H1 (cell line): ENCODE measurements at places on chromosomes 3 and 15. TPM values are rescaled to one million over a fixed set of nuclear protein-coding genes. Genes with fewer than 3 reads are reported as not detected.

Gene IQCF6
- total RNA-seq, result not detected in 2 replicates

- DNase-seq, result no peak
These were observed 26.4 kb downstream of the PEAK1 start for GRCh38 chr15:77393471-77393840.

DNA sequence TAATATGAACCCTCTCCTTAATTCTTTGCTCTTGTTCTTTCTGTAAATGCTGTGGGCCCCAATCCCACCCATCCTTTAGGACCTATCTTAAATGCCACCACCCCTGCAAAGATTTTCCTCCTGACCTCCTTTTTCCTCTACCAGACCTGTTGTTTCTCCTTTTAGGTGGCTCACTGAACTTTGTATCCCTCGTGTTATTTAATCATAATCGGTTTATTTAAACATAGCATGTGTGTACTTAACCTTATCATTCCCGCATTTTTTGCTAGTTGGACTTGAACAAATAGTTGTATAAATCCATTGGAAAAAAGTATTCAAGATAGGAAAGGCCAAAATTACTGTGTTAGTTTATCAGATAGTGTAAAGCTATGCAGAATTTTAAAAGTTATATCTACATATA, 988 bp upstream of the NFKBIZ start:
- no peak for DNase-seq

Gene GOLGA8T
- 1.0 and 1.5 TPM in 2 replicates for total RNA-seq

- DNase-seq, result no peak
These were observed at the start of gene LARP6 for GRCh38 chr15:70853973-70854665. TSS of gene LARP6 (minus strand) at chr15:70854157. CDS start at chr15:70854088, 69 bp downstream.

DNA sequence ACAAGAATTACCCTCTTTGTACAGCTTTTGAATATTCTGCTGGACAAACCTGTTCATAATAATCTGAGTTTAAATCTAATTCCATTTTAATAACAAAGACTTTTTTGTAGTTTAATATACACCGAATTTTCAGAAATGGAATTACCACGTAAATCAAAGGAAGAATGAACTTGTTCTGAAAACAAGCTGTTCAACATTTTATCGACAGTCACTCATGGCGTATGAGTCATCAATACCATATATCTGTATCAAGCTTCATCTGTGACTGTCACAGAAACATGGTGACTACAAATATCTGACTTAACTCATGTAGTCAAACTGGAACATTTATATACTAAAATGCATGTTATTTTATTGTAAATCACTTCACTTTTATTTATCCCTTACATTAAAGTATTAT, 90.0 kb downstream of the EFL1 start:
- no peak for DNase-seq

- no peak for DNase-seq
These were observed 29.1 kb downstream of the SLC6A6 start for GRCh38 chr3:14431452-14431916.

GRCh38 chr15:81117136-81117535, 16.9 kb upstream of the CFAP161 start:
- DNase-seq, result no peak

DNA sequence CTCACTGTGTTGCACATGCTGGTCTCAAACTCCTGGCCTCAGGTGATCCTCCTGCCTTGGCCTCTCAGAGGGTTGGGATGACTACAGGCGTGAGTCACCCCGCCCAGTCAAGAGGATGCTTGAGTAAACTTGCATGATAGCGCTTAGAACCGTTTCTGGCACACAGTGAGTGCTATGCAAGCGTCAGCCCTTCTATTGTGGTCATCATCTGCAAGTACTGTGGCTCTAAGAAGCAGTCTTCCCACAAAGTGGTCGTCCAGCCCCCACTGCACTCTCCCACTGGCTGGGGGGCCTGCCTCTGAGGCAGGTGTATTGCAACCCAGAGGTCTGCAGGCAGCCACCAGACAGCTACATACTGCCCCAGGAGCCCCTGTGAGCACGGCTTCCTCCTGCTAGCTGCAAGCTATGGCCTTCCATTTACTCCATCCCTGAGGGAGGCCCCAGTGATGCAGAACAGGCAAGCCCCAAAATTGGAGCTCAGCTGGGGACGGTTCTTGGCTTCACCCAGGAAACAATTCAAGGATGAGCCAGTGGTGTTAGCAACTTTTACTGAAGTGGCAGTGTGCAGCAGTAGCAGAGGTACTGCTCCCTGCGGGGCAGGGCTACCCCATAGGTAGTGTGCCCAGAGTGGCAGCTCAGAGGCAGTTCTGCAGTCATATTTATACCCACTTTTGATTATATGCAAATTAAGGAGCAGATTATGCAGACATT, 95.4 kb downstream of the LSM3 start:
- no peak for DNase-seq

Gene UCN2
- total RNA-seq, result not detected in 2 replicates

Gene NEO1
- total RNA-seq, result 51.0 and 56.5 TPM in 2 replicates

Gene UMPS
- total RNA-seq, result 55.8 and 59.0 TPM in 2 replicates

- DNase-seq, result no peak
These were observed 256.2 kb upstream of the MDFIC2 start for GRCh38 chr3:70568626-70569025.

DNA sequence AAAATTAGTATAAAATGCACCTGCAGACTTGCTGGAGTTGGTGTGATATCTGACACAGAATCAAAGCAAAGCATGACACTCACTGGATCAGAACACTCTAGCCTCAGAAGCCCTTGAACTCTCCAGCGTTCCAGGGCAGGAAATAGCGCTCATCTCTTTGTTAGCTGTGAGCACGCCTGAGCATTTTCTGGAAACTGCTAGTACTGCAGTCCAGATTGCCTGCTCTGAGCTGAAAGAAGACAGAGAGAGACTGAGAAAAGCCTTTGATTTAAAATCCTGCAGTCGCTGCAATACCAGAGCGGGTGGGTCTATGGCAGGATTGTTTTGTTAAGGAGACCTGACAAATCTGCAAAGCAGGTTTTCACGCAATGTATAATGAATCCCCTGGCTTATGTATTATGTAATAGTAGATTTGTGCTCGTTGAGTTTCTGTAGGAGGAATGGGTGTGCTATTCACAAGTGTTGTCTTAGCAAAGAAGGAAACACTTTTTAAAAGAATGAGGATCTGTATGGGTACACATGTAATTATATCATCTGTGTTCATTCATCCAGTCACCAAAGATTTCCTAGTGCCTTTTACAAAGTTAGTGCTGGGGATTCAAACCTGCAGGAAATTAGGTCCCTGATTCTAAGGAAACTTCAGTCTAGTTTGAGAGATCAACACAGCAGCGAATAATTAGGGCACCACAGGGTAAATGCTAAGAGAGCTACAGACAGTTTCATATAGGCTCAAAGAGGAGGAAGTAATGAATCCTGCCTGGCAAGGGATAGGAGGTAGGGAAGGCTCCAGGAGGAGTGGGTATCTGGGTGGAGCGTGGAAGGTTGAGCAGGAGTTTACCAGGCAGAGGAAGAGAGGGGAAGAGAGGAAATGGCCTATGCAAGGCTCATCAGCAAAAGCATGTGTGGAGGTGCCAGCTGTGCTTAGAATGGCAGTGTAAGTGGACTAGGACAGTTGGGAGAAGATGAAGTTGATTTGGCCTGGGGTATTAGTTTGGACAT, 26.1 kb upstream of the MGLL start:
- peak; percentile 30 for DNase-seq

Gene AP3B2
- total RNA-seq, result 23.6 and 25.7 TPM in 2 replicates

DNA sequence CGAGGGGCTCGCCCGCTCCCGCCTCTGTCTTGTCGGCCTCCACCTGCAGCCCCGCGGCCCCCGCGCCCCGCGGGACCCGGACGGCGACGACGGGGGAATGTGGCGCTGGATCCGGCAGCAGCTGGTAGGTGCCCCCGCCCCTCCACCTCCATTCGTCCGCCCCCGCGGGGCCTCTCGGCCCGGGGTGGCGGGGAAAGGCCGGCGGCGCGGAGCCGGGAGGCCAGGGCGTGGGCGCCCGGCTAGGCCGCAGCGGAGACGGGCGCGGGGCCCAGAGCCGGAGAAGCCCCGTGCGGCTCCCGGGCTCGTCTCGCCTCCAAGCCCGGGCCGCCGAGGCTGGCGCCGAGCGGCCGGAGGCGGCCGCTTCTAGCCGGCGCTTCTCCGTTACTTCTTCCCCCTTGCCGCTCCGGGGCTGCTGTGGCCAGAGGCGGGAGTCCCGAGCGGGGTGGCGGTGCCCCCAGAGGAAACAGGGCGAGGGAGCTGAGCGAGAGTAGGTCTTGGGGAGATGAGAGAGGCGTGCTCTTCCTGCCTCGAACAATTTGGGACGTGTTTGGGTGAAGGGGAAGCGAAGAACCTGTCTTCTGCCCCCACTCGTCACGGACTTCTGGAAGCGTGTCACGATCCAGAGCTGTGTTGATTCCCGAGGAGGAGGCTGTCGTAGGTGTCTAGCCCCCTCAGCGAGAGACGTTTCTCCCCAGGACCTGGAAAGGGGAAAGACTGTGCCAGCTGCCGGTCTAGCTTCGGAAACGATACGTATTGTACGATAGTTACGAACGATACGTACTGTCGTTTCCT, 555 bp downstream of the ATP11B start:
- DNase-seq, result no peak

Gene LRRC15
- total RNA-seq, result 0.37 and 0.40 TPM in 2 replicates

- no peak for DNase-seq
These were observed 230.8 kb upstream of the TBC1D5 start for GRCh38 chr3:17972959-17973906.

GRCh38 chr15:39198044-39199000, 382.6 kb upstream of the THBS1 start:
- no peak for DNase-seq

- DNase-seq, result no peak
These were observed 46.3 kb upstream of the ACKR4 start for GRCh38 chr3:132550579-132551305.

Gene CHRNA3
- 2.1 TPM in 2 replicates for total RNA-seq

DNA sequence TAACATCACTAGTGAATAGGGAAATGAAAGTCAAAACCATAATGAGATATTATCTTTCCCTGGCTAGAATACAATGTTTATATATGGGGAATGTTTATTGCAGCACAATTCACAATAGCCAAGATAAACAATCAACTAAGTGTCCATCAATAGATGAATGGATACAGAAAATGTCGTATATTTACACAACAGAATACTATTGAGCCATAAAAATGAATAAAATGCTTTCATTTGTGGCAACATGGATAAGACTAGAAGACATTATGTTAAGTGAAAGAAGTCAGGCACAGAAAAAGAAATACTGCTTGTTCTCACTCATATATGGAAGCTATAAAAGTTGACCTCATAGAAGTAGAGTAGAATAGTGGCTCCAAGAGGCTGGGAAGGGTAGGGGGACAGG, 65.2 kb downstream of the SLC9C1 start:
- DNase-seq, result no peak

GRCh38 chr3:46571684-46572083, 5.6 kb upstream of the LRRC2 start:
- DNase-seq, result no peak

DNA sequence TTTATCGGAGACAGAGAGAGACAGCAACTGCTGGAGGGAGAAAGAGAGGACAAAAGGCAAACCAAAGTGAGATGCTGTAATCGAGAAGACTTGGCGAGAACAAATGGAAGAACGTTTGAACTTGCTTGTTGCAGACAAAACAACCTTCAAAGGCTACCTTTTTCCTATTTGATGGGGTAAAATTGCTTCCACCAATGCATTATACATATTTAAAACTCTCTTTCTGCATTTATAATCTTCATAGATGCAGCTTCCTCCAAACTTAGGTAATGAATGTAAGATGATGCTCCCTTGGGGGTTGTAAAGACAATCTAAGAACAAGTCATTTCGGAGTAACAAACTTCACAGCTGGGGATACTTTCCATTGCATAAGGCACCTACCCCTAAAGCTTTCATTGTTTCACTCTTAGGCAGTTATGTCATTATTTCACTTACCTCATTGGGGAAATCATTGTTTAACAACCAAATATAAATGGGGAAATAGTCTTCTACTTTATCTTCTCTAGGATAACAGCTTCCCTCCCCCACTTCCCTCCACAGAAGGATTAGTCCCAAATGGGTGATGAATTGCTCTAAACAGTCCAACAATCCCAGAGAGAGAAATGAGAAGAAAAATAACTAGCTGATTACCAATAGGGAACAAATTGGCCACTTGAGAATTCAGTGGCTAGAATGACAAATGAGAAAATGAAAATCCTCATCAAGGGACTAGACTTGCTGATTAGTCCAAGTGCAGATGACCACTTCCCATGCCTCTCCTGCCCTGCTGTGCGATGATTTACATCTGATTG, 269.8 kb upstream of the ADAMTS9 start:
- no peak for DNase-seq

DNA sequence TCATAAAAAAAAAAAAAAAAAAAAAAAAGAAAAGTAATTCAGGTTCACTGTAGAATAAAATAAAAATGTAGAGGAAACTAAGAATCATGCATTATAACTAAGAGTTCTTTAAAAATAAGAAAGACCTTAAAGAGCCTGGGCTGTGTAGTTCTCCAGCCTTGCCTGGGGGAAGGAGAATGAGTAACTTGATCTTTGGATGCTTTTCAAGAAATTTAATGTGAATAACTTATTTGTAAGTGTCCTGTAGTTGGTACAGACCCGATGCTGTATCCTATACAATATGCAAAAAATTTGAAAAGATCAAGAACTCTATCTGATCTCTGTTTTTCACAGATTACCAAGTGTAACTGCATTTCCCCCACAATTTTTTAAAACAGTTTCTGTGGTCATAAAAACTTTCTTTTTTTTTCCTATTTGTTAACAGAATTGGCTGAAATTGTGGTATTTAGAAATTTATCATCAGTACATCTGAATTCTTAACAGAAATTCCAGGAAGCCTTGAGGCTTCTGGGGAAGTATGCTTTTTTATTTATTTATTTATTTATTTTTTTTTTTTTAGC, 195.3 kb downstream of the THRB start:
- no peak for DNase-seq

- DNase-seq, result no peak
These were observed 419.3 kb downstream of the MAGI1 start for GRCh38 chr3:65619451-65619881.

Gene SHF
- total RNA-seq, result 23.9 and 26.7 TPM in 2 replicates

GRCh38 chr3:185629554-185630181, 43.6 kb downstream of the SENP2 start:
- no peak for DNase-seq

Gene PLSCR2
- total RNA-seq, result not detected in 2 replicates

Gene GPR171
- total RNA-seq, result not detected in 2 replicates

DNA sequence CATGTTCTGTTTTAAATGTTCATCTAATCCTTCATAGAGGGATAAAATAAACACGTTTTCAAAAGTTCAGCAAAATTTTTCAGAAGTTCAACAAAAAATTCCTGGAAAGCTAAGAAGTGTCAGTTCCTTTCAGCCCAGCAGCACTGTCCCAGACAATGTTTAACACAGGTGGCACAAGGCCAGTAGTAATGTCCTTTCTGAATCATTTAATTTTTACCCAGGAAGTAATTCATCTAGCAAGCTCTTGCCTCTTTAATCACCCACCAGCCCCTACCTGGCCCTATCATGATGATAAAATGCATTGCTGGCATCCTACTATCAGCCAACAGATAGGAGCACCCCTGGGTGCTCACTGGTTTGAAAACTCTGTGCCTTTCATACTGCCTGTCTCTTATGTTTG, 627.1 kb upstream of the ADAMTS9 start:
- no peak for DNase-seq

GRCh38 chr3:57221883-57222282, 5.6 kb upstream of the APPL1 start:
- no peak for DNase-seq

- DNase-seq, result no peak
These were observed 25.6 kb downstream of the SEC22C start for GRCh38 chr3:42556089-42556632.
